ENCODE measurements at places on chromosomes 13 and 19. TPM values are rescaled to one million over a fixed set of nuclear protein-coding genes. Genes with fewer than 3 reads are reported as not detected.

The LHB gene
- not detected for total RNA-seq

The SRRM5 gene
- not detected for total RNA-seq

The PCDH17 gene
- 58.2 TPM for total RNA-seq

The PLVAP gene
- 2.2 TPM for total RNA-seq

Measured in parietal lobe (tissue), 2 donors.